ENCODE measurements at places on chromosomes 3 and 15.

GRCh38 chr3:14329116-14329830, 73.1 kb upstream of the SLC6A6 start:
- DNase-seq, result peak; percentile 16

DNA sequence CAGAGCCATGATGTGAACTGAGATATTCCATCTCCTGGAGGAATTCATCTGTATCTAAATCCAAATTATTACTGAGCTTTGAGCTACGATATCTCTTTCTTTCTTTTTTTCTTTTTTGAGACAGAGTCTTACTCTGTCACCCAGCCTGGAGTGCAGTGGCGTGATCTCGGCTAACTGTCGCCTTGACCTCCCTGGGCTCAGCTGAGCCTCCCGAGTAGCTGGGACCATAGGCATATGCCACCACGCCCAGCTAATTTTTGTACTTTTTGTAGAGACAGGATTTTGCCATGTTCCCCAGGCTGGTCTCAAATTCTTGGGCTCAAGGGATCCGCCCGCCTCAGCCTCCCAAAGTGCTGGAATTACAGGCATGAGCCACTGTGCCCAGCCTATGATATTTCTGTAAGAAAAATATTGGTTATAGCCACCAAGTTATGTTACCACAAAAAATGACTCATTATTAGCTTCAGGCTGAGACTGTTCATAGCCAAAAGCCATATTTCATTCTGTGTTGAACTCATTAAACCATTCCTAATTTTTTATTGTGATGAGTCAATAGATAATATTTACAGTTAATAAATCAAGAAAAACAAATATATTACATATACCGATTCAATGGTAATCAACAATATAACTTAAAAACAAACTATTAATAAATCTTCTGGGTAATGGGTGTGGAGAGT, 27.1 kb upstream of the SLC30A4 start:
- peak; percentile 22 for DNase-seq

GRCh38 chr15:88255087-88255483, 1.5 kb downstream of the NTRK3 start:
- DNase-seq, result no peak

DNA sequence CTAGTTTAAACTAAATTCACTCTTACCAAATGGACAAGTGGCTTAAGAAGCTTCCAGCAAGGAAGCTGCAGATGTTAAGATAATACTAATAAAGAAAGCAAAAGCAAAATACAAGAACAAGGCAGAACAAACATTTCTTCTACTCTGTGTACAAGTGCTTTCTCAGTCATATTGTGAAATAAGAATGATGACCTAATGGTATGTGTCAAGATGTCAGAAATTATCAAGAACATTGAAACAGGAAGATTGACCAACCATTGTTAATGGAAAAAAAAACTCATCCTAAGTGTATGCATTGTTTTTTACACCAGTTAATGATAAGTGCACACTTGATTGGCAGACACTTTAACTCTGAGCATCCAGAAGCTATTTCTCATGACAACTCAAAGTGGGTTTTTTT, 65.4 kb upstream of the P2RY1 start:
- DNase-seq, result peak; percentile 9

GRCh38 chr3:72289692-72290071, 504.7 kb upstream of the PROK2 start:
- no peak for DNase-seq

GRCh38 chr15:58070801-58071418, 5.4 kb upstream of the ALDH1A2 start:
- DNase-seq, result peak; percentile 41

- DNase-seq, result no peak
Measured at GRCh38 chr3:171306631-171307030, 153.6 kb downstream of the TNIK start.

GRCh38 chr3:14307656-14308302, 94.6 kb upstream of the SLC6A6 start:
- DNase-seq, result no peak

GRCh38 chr3:72376956-72377710, 471.1 kb downstream of the SHQ1 start:
- no peak for DNase-seq

GRCh38 chr3:172094621-172095557, 55.5 kb downstream of the FNDC3B start:
- DNase-seq, result no peak

DNA sequence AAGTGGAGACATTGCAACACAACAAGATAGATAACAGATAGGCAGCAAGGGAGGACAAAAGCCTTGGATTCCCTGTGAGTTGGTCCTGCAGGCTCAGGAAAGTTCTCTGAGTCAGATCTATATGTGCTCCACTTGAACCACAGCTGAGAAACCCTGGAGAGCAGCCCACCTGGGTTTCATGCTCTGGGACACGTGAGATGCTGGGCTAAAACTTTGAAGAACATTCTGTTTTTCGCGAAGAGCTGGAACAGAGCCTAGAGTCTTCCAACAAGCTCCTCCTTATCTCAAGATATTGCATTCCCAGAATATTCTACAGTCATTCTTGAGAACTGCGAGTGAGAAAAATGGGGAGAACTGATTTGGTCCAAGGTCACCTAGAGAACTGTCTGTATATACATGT, 583.0 kb upstream of the ROBO1 start:
- DNase-seq, result no peak

- no peak for DNase-seq
Measured at GRCh38 chr3:71640331-71640983, 56.9 kb upstream of the FOXP1 start.

GRCh38 chr3:127081001-127081720, 98.2 kb downstream of the PLXNA1 start:
- no peak for DNase-seq

- DNase-seq, result no peak
Measured at GRCh38 chr3:116301422-116301821, 143.9 kb downstream of the LSAMP start.

DNA sequence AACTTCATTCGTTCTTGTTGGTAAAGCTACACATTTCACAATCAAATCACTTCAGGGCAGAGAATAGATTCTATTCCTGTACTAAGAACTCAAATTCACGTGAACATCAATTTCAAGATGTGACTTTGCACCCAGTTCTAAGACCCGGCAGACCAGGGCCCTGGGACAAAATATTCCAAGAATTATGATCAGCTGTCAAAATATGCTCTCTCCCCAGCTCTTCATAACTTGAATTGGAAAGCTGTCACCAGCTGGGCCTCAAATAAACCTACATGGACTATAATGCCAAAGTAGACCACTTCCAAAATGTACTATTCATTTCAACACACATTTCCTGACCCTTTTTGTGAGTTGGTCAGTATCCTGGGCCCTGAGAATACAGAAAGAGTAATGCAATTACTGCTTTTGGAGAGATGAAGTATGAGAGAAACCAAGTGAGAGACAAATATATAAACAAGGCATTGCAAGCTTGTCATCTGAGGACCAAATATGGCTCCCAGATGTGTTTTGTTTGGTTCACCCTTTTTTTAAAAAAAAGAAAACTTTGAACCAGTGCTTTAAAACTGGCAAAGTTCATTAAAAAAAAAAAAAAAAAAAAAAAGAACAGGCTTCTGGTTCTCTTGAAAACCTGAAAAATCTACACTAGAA, 14.9 kb downstream of the MAGI1 start:
- no peak for DNase-seq

GRCh38 chr15:58686286-58686685, 63.2 kb downstream of the ADAM10 start:
- no peak for DNase-seq

- no peak for DNase-seq
Measured at GRCh38 chr3:108495717-108496116, 14.7 kb downstream of the MYH15 start.

GRCh38 chr3:23623844-23624243, 181.9 kb upstream of the UBE2E1 start:
- DNase-seq, result no peak

GRCh38 chr3:32452009-32452408, 50.6 kb downstream of the CMTM6 start:
- no peak for DNase-seq

DNA sequence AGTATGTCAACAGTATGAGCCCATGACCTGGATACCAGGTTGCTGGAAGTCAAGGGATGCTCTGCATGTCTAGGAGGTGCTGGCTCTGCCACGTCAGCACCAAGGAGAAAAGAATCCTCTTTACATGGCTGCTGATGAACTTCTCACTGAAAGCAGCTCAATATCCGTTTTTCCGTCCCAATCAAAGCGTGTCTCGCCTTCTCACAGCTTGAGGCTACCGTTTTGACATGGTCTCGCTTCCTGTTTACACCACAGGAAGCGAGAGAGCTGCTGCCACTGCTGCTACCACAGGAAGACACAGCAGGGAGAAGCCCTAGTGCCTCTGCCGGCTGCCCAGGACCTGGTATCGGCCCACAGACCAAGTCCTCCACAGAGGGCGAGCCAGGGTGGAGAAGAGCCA, 27.3 kb downstream of the STARD5 start:
- DNase-seq, result no peak

GRCh38 chr3:138112362-138112761, 3.0 kb downstream of the DZIP1L start:
- peak; percentile 69 for DNase-seq

- no peak for DNase-seq
Measured at GRCh38 chr3:67551361-67552016, 102.9 kb downstream of the SUCLG2 start.

GRCh38 chr3:115503394-115503793, 119.9 kb upstream of the GAP43 start:
- no peak for DNase-seq

GRCh38 chr15:70530503-70530902, 232.9 kb downstream of the UACA start:
- no peak for DNase-seq
